Thoracic aorta endothelial cell (primary cell): ENCODE measurements at places on chromosomes 5 and 9. TPM values are rescaled to one million over a fixed set of nuclear protein-coding genes. Genes with fewer than 3 reads are reported as not detected.

The IFNB1 gene
- not detected in 2 replicates for total RNA-seq

The SGCD gene
- under 0.01 TPM in 2 replicates for total RNA-seq

The PCDHA5 gene
- under 0.01 and 0.07 TPM in 2 replicates for total RNA-seq

The CTNNA1 gene
- 497 and 528 TPM in 2 replicates for total RNA-seq

The F2RL2 gene
- total RNA-seq: 0.29 and 0.80 TPM in 2 replicates

The SPINK4 gene
- not detected in 2 replicates for total RNA-seq

The GLRA1 gene
- total RNA-seq: not detected in 2 replicates

The FGF18 gene
- 0.07 TPM in 1 of 2 replicates, not detected in the other for total RNA-seq

The PCDHGA6 gene
- total RNA-seq: 2.1 and 2.9 TPM in 2 replicates

The MYOT gene
- total RNA-seq: not detected in 2 replicates

The PFN3 gene
- not detected in 2 replicates for total RNA-seq

The INVS gene
- total RNA-seq: 33.2 and 34.5 TPM in 2 replicates

The CCDC192 gene
- total RNA-seq: not detected in 2 replicates

The LHFPL2 gene
- total RNA-seq: 51.8 and 64.5 TPM in 2 replicates

The PRSS3 gene
- 24.4 and 24.7 TPM in 2 replicates for total RNA-seq

The GRM6 gene
- not detected in 2 replicates for total RNA-seq

The SOX30 gene
- not detected in 2 replicates for total RNA-seq

The POU5F2 gene
- total RNA-seq: 3.2 and 3.9 TPM in 2 replicates

The SLC6A18 gene
- total RNA-seq: not detected in 2 replicates

The ZNF474 gene
- total RNA-seq: 0.22 and 0.40 TPM in 2 replicates

The NSA2 gene
- 105 and 203 TPM in 2 replicates for total RNA-seq

The OGN gene
- total RNA-seq: under 0.01 and 0.07 TPM in 2 replicates

The SLC30A5 gene
- total RNA-seq: 57.4 and 62.8 TPM in 2 replicates

The PCSK1 gene
- total RNA-seq: 1.5 and 4.7 TPM in 2 replicates

The DIPK1B gene
- 121 and 158 TPM in 2 replicates for total RNA-seq

The INSL4 gene
- total RNA-seq: not detected in 2 replicates

The RANBP6 gene
- 56.1 and 57.1 TPM in 2 replicates for total RNA-seq

The CARTPT gene
- not detected in 2 replicates for total RNA-seq

The PCSK5 gene
- total RNA-seq: 8.4 and 18.5 TPM in 2 replicates

The SHISAL2B gene
- not detected in 2 replicates for total RNA-seq

The SPAAR gene
- 10.6 and 17.7 TPM in 2 replicates for total RNA-seq

The CACNA1B gene
- total RNA-seq: 0.13 and 0.14 TPM in 2 replicates

The EMB gene
- 0.07 and 0.13 TPM in 2 replicates for total RNA-seq

The TMEM232 gene
- total RNA-seq: 0.80 and 2.4 TPM in 2 replicates

The SLCO4C1 gene
- total RNA-seq: under 0.01 TPM in 1 of 2 replicates, not detected in the other

The SLC34A3 gene
- total RNA-seq: not detected in 2 replicates

The C5orf58 gene
- not detected in 2 replicates for total RNA-seq
